ENCODE measurements at places on chromosomes 3 and 15.

GRCh38 chr3:50290161-50290641, 2.0 kb downstream of the IFRD2 start:
- DNase-seq, result no peak

DNA sequence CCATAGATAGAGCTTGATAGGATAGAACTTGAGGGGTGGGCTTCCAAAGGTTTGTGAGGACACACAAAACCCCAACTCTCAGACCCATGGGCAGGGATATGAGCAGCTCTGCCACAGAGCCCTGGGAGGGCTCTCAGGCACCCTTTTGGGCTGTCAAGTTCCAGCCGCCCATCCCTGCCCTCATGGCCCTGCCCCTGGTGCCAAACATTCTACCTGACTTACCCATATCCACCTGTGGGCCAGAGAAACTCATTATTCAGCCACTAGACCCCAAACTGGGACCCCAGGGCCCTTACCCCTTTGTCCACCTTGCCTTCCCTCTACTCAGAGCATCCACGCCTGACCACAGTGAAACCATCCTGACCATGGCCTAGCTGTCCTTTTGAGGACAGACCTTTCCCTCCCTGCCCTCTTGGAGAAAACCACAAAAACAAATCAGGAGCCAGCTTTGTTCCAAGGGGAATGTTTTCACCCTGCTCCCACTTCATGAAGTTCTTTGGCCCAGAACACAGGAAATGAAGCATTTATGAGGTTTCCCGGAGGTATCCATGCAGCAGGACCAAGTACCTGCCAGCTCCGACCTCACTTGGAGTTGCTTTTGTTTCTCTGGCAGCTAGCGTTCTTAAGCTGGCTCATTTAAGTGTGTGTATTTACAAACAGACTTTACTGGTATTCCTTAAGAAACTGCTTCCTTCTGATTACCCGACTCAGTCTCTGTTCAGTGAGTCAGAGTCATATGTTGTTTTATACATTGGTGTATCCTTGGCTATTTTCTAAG, 34.2 kb upstream of the GALNT15 start:
- DNase-seq, result no peak

GRCh38 chr15:99365242-99365641, 114.0 kb downstream of the LRRC28 start:
- DNase-seq, result no peak

- DNase-seq, result no peak
Observed at GRCh38 chr15:52681441-52681840, 2.3 kb upstream of the ATOSA start.

DNA sequence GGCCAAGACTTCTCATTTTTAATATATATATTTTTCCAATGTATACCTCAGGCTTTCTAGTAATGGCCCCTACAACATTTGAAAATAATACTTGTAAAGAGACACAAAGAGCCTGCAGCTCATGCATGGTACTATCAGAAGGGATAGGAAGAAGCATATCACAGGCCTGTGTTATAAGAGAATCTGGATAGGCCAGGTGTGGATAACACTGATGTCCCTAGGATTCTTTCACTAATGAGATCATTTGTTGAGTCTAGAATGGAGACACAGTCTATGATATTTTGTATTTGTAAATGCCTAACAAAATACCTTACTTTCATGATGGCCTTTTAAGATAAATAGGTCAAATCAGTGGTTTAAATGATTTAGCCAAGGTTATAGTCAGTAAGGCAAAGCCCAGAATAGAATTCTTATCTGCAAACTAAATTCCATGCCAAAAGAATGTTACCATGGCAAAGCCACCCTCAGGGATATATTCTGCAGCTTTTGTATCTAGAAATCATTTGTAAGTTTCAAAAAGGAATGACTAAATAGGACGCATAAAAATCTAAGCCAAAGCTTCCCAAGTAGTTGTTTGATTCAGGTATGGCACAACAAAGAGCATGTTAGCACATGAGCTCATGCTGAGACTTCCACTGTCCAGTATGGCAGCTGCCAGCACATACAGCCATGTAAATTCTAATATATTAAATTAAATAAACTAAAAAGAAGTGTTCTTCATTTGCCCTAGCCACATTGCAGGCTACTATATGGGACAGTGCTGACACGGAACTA, 10.0 kb downstream of the DCP1A start:
- no peak for DNase-seq

DNA sequence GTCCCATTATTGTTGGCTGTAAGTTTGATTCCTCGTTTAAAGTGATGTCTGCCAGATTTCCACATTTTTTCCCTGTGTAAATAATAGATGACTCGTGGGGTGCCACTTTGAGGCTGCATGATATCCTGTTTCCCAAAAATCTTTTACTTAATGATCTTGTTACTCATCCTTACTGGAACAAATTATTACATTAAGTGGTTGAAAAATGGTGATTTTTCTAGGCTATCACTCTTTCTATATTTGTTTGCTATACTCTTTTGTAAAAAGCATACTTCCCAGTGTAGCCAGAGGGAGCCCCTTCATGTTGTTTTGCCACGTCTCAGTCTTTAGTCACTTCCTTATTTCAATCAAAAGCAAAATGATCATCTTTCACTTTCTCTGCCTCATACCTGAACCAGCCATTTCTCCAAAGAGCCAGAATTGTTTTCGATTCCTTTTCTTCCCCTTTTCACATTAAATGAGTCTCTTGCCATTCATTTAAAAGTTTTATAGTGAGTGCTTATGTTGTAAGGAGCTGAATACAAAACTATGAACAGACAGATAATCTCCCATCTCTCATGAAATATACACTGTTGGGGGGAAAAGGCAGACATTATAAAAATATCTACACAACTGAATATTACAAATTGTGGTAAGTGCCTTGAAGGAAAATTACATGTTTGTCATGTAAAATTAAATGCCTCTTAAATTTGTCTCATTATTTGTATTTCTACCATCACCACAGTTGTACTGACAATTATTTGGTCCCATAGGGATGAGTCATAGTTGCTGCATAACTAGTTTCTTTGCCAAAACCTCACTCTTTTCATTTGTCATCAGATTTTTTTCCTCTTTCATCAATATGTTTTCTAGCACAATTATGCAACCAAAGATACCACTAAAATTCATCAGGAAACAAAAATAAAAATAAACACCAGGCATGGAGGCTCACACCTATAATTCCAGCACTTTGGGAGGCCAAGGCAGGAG, 41.5 kb downstream of the ADGRG7 start:
- DNase-seq, result no peak

- no peak for DNase-seq
Observed at GRCh38 chr3:129360705-129361460, 67.6 kb downstream of the EFCAB12 start.

GRCh38 chr3:63030666-63031065, 155.4 kb upstream of the CADPS start:
- no peak for DNase-seq

GRCh38 chr3:162538491-162538890, 1041.9 kb downstream of the OTOL1 start:
- DNase-seq, result no peak

DNA sequence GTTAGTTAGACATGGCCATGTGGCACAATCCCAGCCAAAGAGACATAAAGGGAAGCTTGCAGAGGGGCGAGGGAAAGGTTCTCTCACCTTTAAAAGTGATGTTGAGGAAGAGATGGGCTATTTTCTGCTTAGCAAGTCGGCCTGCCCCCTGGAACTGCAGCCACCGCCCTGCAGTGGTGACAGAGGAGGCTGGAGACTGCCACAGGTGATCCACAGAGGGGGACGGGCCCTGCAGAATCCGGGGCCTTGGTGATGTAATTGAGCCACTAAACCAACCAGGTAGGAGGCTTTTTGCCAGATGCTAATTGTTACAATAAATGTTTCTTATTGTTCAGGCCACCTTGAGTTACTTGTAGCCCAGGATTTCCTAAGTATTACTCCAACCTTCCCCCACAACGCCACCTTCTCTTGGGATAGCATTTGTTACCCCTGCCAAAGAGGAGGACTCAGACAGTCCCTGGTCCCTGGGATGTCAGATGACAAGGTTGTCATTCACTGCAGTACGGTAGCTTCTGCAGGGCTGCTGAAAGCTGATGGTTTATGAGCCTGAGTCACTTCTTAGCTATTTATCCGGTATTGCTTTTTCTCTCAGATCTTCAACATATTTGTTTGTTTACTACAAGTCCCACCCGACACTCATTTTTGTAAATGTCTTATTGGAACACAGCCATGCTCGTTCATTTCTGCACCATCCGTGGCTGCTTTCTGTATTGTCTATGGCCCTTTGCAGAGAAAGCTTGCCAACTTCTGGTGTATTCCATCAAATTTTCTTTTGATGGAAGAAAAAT, 63.3 kb upstream of the SEC61A1 start:
- peak; percentile 31 for DNase-seq

GRCh38 chr3:122102191-122102935, 47.2 kb downstream of the CD86 start:
- no peak for DNase-seq

- no peak for DNase-seq
Observed at GRCh38 chr3:158347966-158348365, 223.0 kb upstream of the MLF1 start.

DNA sequence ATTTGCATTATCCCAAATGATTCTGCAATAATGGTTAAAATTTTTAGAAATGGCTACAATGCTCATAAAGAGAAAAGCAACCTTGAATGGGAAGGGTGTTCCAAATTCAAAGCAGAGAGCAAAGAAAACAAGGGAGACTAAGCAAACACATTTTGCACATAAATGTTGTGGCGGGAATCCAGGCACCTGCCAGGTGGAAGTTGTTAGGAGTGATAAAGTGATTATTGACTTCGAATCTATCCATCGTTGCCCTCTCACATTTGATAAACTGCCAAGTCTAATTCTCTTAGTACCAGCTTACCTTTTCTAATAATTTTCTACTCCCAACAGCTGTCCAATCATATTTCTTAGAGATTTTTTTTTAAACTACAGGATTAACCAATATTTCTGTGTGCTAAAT, 244.5 kb downstream of the CACNA2D3 start:
- no peak for DNase-seq

DNA sequence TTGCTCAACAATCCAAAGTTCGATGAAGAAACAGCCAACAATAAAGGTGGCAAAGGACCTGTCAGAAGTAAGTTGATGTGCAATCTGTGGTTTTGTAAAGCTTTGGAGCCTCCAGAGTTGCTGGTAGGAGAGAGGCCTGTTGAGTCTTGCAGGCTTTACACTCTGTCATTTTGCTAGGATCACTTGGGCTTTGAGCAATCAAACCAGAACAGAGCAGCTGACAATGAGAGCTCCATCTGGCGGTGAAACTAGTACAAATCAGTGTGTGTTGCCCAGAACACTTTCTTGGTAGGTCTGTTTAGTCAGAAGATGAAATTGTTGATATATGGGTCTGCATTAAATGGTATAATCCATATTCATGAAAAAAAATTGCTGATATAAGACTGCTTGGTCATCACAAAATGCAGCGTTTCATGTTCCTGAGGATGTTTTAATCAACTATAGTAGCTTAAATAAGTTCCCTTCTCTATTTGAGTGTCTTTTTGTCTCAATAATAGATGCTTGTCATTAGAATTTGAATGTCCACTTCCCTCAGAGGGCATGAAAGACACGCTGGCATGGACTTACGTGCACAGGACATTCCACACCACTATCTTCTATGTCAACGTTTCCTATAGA, 25.7 kb downstream of the TMOD2 start:
- peak; percentile 47 for DNase-seq

DNA sequence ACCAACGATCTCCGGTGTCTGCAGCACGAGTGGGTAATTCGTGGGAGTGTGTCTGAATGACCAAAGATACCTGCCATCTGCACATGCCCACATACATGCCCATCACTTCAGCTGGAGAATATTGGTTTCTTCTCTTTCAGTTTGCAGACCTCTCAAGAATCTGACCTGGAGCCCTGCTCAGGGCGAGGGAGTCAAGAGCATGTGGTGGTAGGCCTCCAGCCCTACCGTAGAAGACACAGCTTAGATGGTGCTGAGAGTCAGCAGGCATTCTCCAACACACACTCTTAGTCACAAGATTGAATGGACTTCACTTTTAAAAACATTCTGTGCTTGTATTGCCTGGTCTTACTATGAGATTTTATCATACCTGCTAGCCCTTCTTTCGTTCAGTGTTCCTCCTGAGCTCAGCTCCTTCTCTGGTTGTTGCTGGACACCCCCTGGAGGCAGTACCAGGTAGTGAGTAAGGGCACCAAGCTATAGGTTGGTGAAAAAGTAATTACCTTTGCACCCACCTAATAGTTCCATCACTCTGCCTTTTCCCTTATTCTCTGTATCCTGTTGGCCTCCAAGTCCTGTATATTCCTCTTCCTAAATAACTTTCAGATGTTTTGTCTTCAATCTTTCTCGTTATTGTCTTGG, 252.0 kb downstream of the CACNA2D3 start:
- no peak for DNase-seq

- no peak for DNase-seq
Observed at GRCh38 chr3:81841540-81841939, 80.1 kb upstream of the GBE1 start.

GRCh38 chr3:66320390-66320789, 99.6 kb downstream of the SLC25A26 start:
- no peak for DNase-seq

DNA sequence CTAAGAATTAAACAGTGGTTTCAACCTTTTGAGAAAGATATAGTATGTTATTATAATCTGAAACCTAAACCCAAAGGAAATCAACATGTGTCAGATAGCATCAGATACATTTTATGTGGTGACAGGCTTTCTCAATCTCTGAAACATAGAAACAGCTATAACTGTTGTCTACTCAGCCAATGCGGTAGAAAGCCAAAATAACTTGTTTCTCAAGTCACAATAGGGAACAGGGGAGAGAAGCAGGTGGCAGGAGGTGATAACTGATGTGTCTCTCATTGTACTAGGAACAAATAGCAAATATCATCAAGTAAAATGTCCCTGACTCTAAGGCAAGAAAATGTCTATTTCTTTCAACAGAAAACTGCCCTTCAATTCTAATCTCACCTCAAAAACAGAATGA, 38.6 kb downstream of the DENND6A start:
- DNase-seq, result no peak

- DNase-seq, result peak; percentile 70
Observed at GRCh38 chr15:62647202-62647842, 395.2 kb upstream of the TPM1 start.

GRCh38 chr3:8607234-8608040, 37.2 kb downstream of the SSUH2 start:
- DNase-seq, result peak; percentile 21

- DNase-seq, result no peak
Observed at GRCh38 chr3:171805687-171806086, 4.6 kb downstream of the PLD1 start.

DNA sequence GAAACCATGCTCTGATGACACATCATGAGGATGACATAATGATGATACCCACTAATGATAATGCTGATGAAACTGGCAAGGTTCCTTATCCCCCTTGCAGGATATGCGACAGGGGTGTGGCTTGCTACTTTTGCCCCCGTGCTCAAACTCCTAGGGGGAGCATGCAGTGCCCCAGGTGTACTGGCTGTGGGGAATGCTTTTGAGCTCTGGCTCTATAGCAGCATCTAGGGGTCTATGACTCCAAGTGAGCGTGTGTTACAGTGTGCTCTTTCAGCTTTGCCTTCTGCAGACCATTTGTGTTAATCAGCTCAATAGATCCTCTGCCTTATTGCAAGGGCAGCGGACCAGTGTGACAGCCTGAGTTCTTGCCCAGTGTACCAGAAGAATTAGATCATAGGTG, 1239.5 kb downstream of the SI start:
- DNase-seq, result no peak

Data from COLO829 (cell line).